ENCODE measurements at places on chromosomes 6 and 20.

DNA sequence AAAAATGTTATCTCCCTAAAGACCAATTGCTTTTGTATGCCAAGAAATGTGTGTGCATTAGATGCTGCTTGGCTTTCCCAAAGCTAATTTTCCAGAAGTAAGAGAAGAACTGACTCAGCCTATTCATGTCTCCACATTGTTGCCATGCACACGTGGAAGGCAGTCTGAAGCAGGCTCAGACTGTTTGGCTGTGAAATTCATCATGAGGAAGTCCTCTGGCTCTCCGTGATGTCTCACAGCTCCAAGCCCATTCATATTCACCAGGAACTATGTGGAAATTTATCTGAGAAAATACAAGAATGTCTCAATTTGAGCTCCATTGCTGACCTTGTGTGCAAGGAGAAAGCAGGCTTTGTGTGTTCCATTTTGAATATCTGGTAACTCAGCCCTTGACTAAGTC is 1022.2 kb upstream of the GJE1 start:
- DNase-seq = peak; percentile 2

- no peak for DNase-seq
Measured at GRCh38 chr6:39193201-39193791, 36.0 kb downstream of the KCNK5 start.

DNA sequence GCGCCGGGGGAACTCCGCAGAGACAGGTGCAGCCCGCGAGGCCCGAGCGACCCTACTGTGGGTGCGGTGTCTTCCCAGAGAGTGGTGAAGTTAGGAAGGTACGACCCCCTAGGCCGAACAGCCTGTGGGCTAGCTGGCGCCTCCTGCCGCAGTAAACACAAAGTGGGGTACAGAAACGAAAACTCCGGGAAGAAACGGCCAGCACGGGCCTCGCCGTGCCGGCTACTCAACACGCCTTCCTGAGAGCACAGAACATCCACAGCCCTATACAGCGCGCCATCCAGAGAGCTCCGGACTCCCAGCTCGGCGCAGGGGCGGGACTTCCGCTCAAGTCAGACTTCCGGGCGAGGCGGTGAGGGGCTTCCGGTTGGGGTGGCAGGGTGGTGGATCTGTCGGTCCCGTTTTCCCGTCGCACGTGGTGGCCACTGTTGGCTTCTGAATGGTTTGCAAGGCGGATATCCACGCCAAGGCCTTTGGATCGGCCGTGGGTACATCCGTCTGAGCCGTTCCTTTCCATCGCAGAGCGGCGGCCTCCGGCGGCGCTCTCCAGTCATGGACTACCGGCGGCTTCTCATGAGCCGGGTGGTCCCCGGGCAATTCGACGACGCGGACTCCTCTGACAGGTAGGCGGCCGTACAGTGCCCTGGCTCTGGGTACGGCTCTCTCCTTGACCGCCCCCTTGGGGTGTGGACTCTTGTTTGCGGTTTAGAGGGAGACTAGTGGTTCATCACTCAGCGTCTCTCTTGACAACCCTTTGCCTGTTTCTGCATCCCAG is at the start of the genes CAGE1 and RIOK1:
Gene CAGE1 (minus strand): TSS at position 292 of the 775 bp plus-strand sequence. CDS start 2,569 bp downstream, outside the sequence.
Gene RIOK1 (plus strand): TSS at position 358 of the 775 bp plus-strand sequence. CDS start 195 bp downstream, at position 553.
- DNase-seq = peak; percentile 97

DNA sequence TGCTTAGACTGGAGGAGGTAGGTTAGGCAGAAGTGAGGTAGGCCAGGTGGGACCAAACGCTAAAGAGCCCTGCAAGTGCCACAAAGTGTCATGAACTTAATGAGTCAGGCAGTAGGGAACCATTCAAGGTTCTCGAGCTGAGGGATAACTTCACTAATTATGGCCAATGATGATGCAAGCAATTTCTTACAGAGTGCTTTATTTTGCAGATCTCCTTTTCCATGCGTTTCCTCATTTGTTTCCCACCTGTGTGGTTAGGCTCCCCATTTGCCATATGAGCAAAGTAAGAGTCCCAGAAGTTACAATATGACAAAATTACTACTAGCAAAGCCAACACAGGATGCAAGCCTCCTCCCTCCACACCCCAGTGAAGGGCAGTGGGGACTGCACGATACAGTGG is 36.5 kb upstream of the PSMF1 start:
- no peak for DNase-seq

- peak; percentile 39 for DNase-seq
Measured at GRCh38 chr20:50267041-50267865, 76.6 kb downstream of the CEBPB start.

DNA sequence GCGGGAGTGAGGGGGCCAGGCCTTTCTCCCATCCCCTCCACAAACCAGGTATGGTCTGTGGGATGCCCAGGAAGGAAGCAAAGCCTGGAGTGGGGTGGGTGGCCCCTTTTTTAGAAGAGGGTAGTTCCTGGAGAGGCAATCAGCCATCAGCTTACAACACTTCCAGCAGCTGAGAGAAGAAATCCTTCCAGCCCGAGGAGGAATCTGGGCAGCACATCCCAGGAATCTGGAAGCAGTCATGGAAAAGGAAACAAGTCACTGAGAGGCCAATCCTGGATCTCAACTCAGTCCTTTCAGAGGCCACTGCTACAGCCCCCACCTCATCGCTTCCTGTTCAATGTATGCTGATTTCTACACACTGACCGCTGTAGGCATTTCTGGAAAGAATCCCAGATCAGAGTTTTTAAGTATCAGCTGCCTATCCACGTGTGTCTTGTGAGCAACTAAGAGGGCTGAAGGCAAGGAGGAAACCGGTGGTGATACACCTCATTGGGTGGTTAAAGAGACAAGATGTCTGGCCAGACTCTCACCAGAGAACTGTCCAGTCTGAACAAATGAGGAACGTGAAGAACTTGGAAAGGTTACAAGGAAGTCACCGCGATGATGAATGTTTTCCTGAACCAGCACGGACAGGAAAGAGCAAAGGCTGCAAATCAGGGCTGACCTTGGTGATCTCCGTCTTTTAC is 92.9 kb upstream of the SHLD1 start:
- DNase-seq = peak; percentile 93

- no peak for DNase-seq
Measured at GRCh38 chr20:35296101-35296554, 3.9 kb upstream of the FAM83C start.

GRCh38 chr20:48143435-48144081 is 358.3 kb upstream of the SULF2 start:
- DNase-seq = no peak

- peak; percentile 75 for DNase-seq
Measured at GRCh38 chr6:133814797-133815196, 74.1 kb upstream of the TCF21 start.

DNA sequence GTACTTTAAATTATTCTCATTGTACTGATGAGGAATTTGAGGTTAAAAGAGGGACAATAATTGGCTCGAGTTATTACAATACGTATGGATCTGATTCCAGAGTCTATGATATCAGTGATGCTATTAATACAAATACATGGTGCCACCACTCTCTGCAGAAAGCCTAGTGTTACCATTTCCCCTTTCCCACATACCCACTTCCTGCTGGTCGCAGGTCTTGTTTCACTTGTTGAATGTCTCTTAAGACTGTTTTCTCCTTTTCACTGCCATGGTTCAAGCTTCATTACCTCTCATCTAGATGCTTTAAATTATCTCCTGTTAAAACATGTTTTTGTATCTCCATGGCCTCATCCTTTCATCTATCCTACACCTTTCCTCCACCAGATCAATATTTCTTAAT is 62.0 kb downstream of the FHL5 start:
- no peak for DNase-seq

DNA sequence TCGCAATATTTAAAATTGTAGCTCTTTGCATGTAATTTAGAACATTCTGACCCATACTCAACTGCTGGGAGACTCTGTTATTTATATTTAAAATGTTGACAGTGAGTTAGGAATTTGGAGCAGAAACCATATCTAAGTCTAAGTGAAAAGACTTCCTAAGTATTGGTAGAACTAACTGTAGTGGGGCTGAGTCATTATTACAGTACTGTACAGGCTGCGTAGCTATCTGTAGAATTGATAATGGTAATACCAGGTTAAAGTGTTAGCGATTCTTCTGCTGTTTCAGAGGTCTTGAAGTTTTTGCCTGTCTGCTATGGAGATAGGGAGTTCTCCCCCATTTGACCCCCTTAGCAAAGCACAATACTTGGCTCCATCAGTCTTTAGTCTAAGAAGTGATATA is 3.6 kb downstream of the TOP1 start:
- peak; percentile 32 for DNase-seq

DNA sequence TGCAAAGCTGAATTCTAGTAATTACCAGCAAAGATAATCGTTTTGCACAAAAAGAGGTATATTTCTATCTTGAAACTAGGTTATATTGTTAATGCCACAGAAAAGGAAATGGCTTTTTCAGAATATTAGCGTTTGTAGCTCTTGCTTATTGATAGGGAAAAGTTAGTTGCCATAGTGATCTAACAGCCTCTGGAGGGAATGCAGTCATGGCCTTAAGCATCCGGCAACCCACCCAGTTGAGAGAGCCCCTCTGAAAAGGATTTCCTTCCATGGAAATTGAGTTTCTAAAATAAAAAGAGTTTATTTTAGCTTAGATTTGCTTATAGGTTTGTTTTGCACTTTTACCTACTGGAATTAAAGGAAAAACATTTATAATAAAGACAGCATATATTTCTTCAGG is 224.5 kb downstream of the BCKDHB start:
- DNase-seq = no peak

GRCh38 chr20:20881808-20882207 is 169.4 kb upstream of the RALGAPA2 start:
- no peak for DNase-seq

DNA sequence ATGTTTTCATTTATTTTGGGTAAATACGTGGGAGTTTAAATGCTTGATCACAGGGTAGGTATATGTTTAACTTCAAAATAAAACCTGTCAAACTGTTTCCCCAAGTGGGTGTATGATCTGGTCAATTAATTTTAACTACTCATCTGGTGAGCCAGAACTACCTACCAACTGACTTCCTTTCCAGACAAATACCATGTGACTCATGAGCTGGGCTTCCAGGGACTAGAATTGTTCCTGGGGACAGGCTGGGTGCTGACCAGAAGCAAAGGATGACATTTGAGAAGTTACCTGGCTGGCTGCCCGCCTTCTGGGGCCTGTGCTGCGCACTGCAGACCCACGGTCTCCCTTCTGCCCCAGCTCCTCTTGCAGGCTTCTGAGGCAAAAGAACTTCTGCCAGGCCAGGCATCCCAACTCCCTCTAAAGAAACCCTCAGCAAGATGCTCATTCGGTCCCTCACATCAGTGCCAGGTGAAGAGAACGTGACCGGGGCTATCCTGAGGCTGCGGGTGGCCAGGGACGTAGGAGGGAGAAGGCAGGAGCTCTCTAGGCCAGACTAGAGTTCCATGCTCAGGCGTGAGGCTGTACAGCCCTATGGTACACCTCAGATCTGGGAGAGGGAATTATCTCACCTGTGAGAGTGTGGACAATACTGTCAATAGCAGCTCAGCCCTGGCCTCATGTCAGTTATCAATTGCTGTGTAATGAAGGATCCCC is 103.6 kb downstream of the JPH2 start:
- peak; percentile 62 for DNase-seq

DNA sequence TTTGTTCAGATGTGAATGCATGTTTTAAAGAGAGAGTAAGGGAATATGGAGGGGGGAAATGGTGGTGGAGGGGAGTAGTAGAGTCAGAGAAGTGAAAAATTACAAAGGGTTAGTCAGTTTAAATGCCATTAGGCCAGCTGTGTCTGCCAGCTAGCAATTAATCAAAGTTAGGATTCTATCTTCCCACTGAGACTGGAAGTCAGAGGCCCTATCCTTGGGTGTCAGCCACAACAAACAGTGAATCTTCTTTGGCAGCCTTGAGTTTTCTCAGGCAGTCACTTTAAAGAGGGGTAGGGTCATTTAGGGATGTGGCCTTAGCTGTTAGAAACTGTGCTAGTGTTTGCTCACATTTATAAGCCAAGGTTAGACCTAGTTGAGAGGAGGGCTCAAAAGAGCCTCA is 120.5 kb upstream of the BTBD3 start:
- peak; percentile 22 for DNase-seq

DNA sequence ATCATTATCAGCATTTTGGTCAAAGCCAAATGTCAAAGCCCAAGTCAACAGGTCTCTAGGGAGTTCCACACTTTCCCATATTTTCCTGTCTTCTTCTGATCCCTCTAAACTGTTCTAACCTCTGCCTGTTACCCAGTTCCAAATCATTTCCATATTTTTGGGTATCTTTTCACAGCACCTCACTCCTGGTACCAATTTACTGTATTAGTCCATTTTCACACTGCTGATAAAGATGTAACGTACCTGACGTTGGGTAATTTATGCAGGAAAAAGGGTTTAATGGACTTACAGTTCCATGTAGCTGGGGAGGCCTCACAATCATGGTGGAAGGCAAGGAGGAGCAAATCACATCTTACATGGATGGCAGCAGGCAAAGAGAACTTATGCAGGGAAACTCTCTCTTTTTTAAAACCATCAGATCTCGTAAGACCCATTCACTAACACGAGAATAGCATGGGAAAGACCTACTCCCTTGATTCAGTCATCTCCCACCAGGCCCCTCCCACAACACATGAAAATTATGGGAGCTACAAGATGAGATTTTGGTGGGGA is 143.4 kb downstream of the PTPRK start:
- DNase-seq = no peak

Measured in EL (cell line).